Activated T-cell treated with anti-CD3 and anti-CD28 coated beads, Interleukin-2, amount 50 U/mL, for 48 hours (primary cell): ENCODE measurements at places on chromosomes 13 and 19.

DNA sequence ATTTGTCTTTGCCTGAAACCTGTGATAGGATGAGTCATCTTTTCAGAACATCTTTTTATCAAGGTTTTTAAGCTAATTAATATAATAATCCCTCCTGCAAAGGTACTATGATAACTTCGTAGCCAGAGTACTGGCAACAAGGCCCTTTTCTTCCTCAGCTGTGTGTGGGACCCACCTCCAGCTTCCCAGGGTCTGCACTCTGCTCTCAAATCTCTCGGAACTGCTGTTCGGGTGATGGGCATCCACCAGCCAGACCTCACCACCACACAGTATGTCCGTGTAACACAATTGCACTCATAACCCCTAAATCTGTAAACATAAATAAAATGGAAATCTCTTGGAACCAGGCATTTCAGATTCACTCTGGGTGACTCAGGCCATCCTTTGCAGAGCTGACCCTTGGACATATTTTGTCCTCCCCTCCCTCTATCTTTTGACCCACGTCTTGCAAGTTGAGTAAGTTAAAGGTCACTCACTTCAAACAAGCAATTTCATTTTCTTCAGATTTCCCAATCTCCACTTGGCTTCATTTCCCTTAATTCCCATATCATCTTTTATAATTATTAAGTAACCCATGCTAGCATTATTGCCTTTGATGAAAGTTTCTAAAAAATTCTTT, 29.5 kb downstream of the COL4A1 start:
- no peak for DNase-seq

GRCh38 chr19:46772170-46773017, 16.0 kb downstream of the SLC1A5 start:
- peak; percentile 34 for DNase-seq

- DNase-seq: no peak
Observed at GRCh38 chr13:29511980-29512379, 83.5 kb downstream of the SLC7A1 start.

GRCh38 chr19:30078381-30078910, 136.4 kb downstream of the URI1 start:
- no peak for DNase-seq

DNA sequence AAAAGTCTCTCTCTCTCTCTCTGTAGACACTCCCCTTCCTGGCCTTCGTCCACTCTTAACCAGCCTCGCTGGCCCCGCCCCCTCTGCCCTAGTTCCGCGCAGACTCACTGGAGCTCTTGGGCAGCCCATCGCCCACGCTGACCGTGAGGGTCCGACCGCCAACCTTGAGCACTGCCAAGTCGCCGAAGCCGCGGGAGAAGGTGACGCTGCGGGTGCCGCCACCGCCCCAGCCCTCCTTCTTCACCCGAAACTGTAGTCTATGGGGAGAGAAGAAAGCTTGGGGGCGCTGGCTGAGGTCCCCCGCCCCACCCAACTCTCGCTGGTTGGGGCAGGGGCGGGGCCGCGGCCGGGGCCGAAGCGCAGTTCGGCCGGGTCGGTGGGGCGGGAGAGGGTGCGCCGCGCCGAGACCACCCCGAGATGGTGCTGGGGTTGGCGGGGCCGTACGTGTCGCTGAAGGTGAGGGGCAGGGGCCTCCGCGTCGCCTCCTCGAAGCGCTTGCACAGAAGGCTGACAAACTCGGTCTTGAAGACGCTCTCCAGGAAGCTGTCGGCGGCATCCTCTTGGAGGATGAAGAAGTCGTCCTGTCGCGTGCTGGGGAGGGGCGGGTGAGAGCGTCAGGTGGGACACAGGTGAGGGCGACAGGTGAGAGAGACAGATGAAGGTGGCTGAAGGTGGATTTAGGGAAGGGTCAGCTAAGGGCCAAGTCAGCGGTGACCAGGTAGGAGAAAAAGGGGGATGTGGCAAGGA, 12.6 kb upstream of the ZNF414 start:
- DNase-seq: no peak

GRCh38 chr19:56332695-56333094, 18.1 kb upstream of the ZSCAN5A start:
- DNase-seq: no peak

DNA sequence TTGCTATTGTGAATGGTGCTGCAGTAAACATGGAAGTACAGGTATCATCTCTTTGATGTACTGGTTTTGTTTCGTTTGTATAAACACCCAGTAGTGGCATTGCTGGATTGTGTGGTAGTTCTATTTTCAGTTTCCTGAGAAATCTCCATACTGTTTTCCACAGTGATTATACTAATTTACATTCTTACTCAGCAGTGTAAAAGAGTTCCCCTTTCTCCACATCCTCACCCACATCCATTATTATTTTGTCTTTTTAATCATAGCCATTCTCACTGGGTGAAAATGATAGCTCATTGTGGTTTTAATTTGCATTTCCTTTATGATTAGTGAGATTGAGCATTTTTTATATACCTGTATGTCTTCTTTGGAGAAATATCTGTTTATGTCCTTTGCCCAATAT, 62.3 kb upstream of the PARP4 start:
- DNase-seq: no peak

- no peak for DNase-seq
Observed at GRCh38 chr13:43354153-43354945, 331.0 kb downstream of the DNAJC15 start.

- DNase-seq: no peak
Observed at GRCh38 chr13:73653688-73654087, 480.5 kb downstream of the KLF12 start.

- no peak for DNase-seq
Observed at GRCh38 chr13:59631271-59631670, 532.5 kb downstream of the DIAPH3 start.

- no peak for DNase-seq
Observed at GRCh38 chr13:81929988-81930387, 1589.1 kb upstream of the SPRY2 start.

DNA sequence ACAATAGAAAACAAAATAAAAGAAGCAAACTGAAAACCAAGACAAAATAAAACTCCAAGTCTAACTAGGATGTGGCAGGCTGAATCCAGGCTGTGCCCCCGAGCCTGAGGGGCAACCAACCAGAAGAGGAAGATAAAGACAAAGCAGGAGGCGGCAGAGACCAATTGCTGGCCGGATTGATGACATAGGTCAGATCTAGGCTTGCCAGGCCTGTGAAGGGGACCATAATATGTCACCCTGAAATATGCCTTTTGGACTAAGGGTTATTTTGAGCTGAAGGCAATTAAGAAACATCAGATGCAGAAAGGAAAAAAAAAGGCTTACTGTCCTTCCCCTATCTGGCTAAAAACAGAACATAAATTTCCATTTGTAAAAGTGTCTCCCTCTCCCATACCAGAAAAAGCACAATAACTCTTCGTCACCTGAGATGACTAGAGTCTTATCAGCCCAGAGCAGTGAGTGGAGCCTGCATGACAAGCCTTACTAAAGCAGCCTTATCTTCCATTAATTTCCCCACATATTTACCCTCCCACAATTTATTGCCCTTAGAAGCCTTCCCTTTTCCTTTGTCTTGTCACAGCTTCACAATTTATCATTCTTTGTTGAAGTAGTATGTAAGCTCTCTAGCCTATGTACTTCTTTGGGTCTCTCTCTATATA, 22.8 kb downstream of the ATP8A2 start:
- no peak for DNase-seq

- DNase-seq: peak; percentile 44
Observed at GRCh38 chr19:14368011-14368513, 13.2 kb upstream of the ADGRE5 start.

- DNase-seq: no peak
Observed at GRCh38 chr13:52737965-52738364, 1.7 kb downstream of the CNMD start.

GRCh38 chr13:35699825-35700510, 223.5 kb upstream of the MAB21L1 start:
- no peak for DNase-seq

DNA sequence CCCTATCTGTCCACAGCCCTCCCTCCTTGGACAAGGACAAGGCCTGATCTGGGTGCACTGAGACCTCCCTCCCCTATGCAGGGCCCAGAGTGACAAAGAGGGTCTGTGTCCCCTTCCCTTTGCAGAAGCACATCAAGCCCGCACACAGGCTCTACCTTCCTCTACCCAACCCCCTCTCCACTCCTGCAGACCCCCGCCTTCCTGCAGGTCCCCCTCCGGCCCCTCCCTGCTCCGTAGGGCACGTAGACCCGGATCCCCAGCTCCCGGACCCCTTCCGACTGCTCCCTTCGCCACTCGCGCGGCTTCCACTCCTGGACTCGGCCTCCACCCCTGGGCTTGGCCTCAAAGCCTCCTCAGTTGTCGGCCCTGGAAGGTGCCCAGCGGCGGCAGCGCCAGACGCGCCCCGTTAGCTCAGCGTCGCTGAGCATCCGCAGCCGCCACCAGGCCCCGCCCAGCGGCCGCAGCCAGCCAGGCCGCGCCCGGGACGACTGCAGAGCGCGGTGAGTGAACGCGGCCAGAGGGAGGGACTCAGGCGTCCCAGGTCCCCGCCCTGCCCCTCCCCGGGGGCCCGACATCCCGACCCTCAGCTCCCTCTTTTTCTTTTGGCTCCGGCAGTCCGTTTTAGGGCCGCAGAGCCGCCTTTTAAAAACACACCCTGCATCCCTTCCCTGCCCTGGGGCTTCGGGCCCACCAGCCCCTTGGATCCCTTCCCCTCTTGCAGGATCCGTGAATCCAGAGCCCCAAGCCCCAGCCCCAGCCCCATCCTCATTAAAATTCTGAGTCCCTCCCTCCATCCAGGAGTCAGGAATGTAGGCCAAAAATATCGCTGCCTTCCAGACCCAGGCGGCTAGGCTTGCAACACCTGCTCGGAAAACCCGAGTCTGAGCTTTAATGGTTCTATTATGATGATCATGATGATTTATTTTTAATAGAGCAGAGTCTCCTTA, 1.5 kb upstream of the MYADM start:
- DNase-seq: peak; percentile 72

DNA sequence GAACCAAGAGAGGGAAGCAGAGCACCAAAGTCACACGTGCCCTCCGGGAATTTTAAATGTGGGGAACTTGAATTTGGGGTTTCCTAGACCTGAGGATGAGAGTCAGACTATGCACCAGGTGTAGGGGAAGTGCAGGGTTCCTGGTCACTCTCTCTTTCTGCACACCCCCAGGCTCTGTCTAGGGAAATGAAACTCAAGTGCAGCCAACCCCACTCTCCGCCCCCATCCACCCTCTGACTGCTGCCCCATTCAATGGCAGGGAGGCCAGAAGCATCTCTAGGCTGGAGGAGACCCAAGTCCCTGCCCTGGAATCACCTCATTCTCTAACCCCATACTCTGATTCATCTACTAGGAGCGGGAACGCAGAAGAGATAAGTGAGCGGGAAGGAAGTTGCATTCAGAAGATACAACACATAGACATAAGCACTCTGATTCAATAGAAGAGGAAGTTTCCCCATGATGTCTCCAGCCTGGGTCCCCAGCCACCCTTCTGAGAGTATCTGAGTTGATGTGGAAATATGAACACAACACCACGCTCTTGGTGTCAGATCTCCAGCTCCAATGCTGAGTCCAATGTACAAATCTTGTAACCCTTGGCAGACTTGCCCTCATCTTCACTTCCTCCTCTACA, 4.7 kb upstream of the SIGLEC14 start:
- no peak for DNase-seq

DNA sequence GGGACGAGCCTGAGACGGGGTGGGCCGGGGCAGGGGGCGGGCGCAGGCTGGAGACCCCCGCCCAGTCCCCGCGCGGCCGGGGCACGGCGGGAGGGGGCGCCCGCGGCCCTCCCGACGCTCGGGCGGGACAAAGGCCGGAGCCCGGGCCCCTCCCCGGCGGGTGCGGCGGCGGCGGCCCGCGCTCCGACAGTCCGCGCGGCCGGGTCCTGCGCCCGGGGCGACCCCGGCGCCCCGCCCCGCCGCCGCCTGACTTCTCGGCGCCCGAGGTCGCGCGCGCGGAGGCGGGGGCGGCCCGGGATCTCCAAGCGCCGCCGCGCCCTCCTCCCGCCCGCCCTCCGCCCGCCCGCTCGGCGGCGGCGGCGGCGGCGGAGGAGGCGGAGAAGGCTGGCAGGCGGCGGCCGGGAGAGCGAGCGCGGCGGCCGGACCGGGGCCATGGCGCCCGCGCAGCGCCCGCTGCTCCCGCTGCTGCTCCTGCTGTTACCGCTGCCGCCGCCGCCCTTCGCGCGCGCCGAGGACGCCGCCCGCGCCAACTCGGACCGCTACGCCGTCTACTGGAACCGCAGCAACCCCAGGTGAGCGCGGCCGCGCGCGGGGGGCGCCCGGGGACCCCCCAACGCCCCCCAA, at the start of gene EFNA2:
EFNA2 (plus strand) TSS at position 137 of the 624 bp plus-strand sequence; CDS start at position 433, 296 bp downstream.
- peak; percentile 21 for DNase-seq

DNA sequence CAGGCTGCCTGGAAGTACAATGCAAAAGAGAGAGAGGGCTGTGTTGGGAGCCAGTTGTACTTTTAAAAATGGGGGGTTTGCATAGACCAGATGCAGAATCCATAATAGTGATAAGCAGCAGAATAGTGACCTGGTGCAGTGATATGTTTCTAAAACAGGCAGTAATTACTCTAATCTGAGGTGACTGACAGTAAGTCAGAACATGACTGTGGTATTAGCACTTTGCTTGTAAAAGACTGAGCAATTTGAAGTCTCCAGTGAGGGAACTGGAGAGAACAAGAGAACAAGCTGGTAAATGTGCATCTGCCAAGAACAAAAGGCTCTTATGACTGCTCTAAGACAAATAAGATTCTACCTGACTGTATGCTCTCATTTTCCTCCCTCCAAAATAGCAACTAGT, 383.4 kb downstream of the ITGBL1 start:
- no peak for DNase-seq

GRCh38 chr19:5621945-5622464, 571 bp downstream of the SAFB2 start:
- DNase-seq: peak; percentile 56

DNA sequence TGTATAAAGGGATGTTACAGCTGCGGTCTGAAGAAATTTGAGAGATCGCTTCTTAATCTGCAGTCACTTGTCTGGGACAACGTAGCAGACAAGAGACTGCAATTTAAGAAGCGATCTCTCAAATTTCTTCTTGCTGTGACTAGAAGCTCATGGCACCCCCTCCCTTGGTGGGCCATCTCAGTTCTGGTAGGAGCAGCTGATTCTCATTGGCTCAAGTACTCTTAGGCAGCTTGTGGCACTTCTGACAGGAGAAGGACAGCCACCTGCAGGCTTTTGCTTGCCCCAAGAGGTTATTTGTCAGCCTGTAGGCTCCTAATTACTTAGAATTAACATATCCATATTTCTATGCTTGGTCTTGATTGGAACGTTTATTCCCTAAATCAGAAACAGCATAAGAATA, 503.0 kb downstream of the DCT start:
- DNase-seq: no peak

- peak; percentile 60 for DNase-seq
Observed at GRCh38 chr13:98890186-98890585, 87.7 kb downstream of the DOCK9 start.

GRCh38 chr19:49065905-49066512, 1.4 kb upstream of the NTF4 start:
- no peak for DNase-seq

DNA sequence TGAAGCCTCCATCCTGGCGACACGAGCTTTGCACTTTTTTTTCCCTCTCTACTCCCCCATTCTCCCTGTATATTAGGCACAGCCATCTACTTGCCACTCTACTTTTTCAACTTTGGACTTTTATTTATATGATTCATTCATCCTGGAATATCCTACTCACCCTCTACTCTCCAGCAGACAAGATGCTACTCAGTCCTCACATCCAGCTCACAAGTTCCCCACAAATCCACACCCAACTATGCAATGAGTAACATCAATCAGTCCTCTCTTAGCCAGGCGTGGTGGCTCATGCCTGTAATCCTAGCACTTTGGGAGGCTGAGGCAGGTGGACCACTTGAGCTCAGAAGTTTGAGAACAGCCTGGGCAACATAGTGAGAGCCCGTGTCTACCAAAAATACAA, 23.9 kb upstream of the URAD start:
- DNase-seq: no peak
